ENCODE measurements at places on chromosomes 5 and 9.
A peak's percentile ranks its signal among the peaks of the same experiment; 100 is the strongest.

- DNase-seq = no peak
Measured at GRCh38 chr9:134970719-134971118, 53.0 kb upstream of the FCN1 start.

- no peak for DNase-seq
Measured at GRCh38 chr9:16043756-16044578, 491.1 kb downstream of the CCDC171 start.

DNA sequence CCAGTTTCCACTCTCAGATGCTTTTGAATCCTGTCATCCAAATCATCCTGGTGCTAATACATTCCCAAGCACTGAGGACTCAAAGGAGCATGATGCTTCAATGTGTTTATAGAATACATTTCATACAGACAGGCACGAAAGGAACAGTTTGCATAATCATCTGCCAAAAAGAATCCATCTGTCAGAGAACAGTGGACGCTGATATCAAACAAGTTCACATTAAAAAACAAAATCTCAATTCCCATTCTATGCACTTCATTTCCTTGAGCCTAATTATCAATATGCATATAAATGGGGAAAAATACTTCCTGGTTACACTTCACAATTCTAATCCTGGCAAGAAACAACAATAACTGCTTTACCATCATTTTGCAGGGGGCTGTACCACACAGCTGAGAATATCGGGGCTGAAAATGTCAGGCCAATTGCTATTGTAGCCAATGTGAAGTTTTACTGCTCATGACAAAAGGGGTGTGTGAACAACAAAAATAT is 125.5 kb upstream of the FAM174A start:
- no peak for DNase-seq

DNA sequence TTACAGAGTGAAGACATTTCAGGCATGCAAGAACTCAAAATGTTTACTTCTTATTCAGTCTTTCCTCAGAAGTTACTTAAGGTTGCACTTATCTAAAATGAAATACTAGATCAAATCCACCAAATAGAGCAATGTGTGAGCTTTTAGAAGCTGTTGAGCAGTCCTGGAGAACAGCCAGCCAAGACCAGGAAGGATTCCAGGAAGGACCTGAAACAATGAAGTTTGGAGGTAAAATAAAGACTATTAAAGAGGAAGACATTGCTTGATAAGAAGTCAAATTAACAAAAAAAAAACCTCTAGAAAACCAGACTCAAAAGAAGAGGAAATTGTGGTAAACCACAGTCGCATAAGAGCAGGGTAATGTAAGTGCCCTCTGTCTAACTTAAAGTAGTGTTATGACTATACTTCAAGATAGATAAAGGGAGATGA is 156.2 kb upstream of the S1PR3 start:
- DNase-seq = peak; percentile 52

- DNase-seq = no peak
Measured at GRCh38 chr9:134949681-134950385, 32.1 kb upstream of the FCN1 start.

DNA sequence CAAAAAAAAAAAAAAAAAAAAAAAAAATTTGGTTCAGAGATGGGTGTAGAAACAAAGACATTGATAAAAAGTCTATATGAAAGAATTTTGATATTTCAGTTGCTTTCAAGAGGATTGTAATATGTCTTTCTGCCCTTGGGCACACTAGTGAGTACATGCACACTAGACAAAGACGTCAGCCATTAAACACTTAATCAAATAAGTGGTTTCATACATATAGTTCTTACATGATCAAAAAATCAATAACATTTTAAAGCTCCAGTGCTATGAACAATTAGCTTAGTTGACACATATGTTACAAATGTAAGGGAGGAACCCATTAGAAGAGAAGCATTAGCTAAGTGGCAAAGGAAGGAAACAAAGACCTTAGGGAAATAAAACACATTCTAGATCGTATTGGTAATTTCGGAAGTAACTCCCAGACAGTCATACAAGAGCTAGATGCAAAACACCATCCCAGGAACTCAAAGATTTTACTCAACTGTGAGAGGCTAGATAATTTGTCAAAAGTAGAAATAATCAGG is 84.5 kb upstream of the MAN2A1 start:
- DNase-seq = no peak

DNA sequence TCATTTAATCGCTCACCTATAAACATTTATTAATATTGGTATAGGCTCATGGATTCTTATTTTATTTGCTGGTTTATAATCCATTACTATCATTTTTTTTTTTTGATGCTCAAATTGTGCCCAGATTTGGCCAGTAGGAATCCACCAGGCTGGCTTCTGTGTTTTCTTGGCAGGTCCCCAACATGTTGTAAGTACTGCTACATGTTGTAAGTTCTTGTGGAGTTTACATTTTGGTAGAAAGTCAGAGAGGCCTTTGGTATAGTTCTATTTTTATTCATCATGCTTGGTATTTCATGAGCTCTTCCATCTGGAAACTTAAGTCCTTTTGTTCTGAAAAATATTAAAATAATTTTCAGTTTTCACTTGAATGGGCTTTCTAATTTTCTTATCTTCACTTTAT is 47.1 kb downstream of the MAT2B start:
- DNase-seq = no peak

All from GM23248 (cell line).